Suppressor macrophage treated with lipopolysaccharide for 4 hours (primary cell): ENCODE measurements at places on chromosomes 3 and 15.

DNA sequence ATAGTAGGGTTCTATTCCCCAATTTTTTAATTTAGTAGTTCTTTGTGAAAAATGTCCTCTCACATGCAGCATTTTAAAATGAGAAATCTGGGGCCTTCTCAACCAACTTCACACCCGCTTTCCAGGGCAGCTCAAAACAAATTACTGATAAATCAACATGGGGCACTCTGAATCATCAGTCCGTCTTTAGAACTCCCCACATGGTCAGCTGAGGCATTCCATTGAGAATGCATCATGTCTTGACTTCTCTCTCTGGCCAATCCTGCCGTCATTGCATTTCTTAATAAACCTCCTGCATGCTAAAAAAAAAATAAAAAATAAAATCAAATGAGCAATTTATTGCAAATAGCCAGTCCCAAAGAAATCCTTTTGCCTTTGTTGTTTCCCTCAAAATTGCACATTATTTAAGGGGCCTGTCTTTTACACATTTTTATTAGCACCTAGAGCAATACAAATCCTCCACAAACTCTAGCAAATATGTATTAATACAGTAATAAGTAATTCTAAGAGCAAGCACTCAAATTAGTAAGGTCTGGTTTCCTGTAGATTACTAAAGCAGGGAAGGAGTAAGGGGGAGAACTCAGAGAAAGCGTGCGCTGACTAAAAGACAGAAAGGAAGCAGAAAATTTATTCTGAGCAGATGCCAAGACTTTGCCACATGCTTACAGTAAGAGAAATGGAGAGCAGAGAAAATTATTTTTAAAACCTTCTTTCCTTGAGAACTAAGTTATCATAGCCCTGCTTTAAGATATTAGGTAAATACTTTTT lies 175.7 kb downstream of the TNIK start:
- DNase-seq: no peak

DNA sequence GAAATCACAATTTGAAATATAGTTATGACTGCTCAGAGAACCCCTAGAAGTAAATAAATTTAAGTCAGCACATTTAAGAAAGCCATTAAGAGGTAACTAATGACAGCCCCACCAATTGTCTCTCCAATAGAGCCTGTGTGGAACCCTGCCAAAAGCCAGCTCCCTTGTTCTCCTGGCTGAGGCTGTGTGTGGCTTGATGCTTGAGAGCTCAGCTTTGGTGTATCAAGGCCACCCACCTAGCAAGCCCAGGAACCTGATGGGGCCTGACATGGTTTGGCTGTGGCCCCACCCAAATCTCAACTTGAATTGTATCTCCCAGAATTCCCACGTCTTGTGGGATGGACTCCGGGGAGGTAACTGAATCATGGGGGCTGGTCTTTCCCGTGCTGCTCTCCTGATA lies 106.9 kb downstream of the LRRN1 start:
- no peak for DNase-seq

DNA sequence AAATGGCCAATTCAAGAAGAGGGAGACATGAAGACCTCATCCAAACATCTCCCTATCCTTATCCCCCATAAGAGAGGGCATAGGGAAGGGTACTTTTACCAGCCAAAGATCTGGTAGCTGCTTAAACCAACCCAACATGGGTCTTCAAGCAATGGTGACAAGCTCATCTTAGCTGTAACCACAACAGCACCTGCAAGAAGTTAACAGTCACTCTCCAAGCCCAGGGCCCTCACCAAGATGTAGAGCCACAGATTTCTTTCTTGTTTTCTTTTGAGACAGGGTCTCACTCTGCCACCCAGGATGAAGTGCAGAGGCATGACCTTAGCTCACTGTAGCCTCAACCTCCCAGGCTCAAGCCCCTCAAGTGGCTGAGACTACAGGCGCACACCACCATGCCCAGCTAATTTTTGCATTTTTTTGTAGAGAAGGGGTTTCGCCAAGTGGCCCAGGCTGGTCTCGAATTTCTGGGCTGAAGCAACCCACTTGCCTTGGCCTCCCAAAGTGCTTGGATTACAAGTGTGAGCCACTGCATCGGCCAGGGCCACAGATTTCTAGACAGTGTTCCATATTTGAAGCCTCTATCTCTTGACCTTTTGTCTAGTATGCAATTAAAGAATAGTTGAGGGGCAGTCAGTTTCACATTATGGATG lies 57.1 kb downstream of the DHX30 start:
- no peak for DNase-seq

GRCh38 chr3:123371859-123372685 lies 76.8 kb downstream of the ADCY5 start:
- no peak for DNase-seq

GRCh38 chr15:56053046-56053400 lies 59.6 kb upstream of the NEDD4 start:
- no peak for DNase-seq

DNA sequence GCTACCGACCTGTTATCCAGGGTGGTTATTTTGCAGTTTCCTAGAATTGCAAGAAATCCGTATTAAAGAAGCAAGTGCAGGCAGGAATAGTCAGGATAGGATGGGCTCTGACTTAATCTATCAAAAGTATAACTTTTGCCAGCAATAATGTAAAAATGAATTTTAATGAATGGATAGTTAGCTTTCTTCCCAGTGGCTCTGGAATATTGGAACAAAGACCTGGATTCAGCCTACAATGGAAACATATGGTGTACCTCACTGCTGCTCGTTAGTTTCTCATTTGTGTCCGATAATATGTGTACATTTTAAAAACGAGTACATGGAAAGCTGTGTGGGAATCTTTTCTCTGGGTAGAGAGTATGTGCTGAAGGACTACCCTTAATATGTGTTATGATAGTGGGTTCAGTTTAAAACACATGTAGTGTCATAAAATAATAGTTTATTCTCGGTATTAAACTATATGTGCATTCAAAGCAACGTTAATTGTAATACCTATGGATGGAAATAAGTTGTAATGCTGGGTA lies 805 bp downstream of the SERPINI1 start:
- no peak for DNase-seq

- DNase-seq: no peak
Observed at GRCh38 chr3:126541628-126542339, 16.9 kb downstream of the C3orf22 start.

- peak; percentile 40 for DNase-seq
Observed at GRCh38 chr15:31758126-31758525, 272.2 kb upstream of the CHRNA7 start.

DNA sequence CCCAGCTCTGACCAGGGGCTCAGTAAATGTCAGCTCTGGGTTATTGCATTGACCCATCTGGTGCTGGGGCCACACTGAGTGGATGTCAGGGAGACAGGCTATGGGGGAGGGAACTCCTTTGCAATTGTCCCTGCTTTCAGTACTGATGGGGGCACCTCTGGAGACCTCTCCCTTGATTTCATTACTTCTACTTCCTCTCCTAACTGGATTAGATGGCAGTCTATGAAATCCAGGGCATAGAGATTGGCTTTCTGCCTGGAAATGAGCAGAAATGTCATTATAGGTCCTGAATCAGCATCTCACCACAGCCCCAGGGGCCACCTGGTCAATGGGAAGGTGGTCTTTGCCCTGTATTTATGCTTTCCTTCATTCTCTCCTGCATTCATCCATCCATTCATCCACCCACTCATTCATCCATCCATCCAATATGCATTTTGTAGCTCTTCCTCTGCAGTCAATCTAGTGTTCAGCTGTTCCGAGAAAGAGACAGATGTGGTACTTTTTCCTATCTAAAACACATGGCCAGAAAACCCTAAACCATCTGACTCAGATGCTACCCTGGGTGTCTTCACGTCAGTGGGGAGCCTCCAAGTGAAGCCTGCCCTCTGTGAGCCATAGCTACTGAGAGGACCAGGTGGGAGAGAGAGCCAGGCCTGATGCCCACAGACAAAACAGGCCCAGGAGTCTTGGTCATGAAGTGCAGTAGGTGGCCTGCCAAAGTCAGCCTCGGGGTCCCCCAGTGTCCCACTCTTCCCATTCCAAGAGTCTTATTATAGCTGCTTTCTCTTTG lies 57.1 kb downstream of the CCDC33 start:
- no peak for DNase-seq

DNA sequence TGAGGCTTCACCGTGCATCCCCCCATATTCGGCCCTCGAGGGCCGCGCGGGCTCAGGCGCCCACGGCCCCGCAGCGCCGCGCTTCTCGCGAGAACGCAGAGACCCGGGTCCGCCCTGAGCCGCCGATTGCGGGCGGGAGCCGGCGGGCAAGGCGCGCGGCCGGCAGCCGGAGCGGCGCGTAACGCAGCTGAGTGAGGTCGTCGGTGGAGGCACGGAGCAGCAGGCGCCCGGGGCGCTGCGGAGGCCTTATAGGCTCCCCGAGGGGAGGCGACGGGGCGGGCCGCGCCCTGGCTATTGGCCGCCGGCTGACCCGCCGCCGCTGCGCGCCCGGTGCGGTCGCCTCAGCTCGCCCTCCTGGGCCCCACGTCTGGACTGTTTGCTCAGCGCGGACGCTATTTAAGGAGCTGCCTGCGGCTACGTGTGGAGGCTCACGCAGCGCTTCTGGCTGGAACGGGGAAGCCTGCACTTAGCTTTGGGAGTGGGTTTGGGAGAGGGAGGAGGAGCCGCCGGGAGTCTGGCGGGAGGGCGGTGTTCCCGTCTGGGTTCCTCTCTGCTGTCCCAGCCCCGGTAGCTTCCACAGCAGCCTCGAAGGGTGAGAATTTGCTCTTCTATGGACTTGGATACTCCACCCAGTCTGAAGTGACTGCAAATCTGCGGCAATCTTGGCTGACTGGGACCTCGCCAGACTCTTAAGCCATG lies at the start of gene PLOD2:
PLOD2 (minus strand) TSS at position 221 of the 699 bp plus-strand sequence; CDS start at position 26, 195 bp downstream.
- peak; percentile 73 for DNase-seq

- DNase-seq: no peak
Observed at GRCh38 chr15:70561885-70562284, 201.5 kb downstream of the UACA start.

GRCh38 chr15:93954985-93955571 lies 276.3 kb upstream of the MCTP2 start:
- DNase-seq: no peak

DNA sequence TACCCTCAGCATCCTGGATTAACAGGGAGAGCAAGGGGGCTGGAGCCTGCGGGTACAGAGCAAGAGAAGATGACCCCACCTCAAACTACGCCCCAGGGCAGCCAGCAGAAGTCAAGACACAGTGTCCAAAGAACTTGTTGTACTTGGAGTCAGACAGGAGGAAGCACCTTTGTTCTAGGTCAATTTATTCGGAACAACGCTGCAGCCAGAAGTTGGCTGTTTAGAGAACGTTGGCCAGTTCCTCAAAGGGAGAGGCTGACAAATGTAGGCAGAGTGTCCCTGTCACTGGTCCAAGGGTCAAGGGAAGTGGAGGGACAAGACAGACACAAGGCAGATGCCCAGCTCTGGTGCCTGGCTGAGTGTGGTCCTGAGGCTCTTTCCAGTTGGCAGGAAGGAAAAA lies 32.1 kb upstream of the PIAS1 start:
- peak; percentile 26 for DNase-seq

DNA sequence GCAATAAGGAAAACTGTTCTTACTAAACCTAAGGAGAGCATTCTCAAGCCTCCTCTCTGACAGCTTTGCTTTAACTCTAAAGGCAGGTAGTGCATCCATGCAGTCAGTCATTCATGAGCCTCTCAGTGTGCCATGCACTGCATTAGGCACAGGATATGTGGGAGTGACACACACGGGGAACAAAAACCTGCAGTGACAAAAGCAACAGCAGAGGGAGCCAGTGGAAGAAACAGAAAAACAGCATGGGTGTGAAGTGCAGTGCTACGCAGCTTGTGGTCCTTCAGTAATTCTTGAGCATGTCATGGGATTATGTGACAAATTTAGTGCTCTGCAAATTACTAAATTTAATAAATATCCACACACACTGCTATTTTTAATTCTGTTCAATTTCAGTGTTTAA lies 230.7 kb downstream of the BBX start:
- DNase-seq: peak; percentile 31
